ENCODE measurements at places on chromosomes 13 and 19.

DNA sequence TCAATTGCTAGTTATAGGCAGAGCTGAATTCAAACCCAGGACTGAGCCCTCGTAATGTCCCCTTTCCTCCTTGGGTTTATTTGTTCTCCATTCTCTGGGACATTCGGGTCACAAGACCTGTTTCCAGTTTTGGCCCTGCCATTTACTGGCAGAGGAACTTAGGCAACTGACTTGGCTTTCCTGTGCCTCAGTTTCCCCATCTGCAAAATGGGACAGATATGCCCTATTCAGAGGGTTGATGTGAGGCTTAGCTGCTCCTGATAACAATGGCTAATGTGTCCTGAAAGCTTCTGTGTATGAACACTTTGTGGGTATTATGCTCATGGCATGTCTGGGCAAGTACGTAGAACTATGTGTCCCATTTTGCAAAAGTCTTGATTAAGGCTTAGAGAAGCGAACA, 996 bp downstream of the ZNF524 start:
- DNase-seq, result no peak

GRCh38 chr13:80199585-80200292, 141.2 kb downstream of the SPRY2 start:
- DNase-seq, result no peak

- no peak for DNase-seq
Observed at GRCh38 chr13:62046512-62046911, 630.9 kb upstream of the PCDH20 start.

DNA sequence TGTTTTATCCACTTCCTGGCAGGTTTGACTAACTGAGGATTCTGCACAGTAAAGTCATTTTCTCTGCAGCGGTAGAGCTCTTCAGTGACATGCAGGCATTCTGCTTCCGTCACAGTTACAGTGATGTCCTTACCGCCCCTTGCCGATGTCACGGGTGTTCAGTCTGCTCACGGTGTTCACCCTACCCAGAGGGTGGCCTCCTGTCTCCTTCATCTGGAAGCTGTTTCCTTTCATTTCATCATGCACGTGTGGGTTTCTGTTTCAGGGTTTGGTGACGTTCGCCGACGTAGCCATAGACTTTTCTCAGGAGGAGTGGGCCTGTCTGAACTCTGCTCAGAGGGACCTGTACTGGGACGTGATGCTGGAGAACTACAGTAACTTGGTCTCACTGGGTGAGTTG, 33.4 kb downstream of the ZNF331 start:
- no peak for DNase-seq

GRCh38 chr13:103876571-103876970, 810.4 kb upstream of the SLC10A2 start:
- no peak for DNase-seq

DNA sequence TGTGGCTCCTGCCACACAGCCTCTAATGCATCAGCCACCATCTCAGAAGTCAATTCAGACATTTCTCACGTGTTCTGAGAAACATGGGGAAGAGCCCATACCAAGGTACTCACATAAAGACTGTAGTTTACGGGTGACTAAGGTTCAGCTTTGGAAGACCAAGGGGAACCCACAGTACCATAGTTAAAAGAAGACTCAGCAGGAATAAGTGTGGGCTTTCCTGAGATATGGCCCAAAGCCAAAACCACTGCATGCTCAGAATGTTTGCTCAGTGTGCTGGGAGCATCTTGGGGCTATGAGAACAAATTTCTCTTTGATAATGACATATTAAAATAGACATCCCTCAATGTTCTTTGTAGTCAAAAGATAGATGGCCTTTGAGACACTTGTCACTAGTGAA, 283.8 kb downstream of the DCT start:
- DNase-seq, result no peak

GRCh38 chr13:46743191-46743590, 53.8 kb downstream of the ESD start:
- no peak for DNase-seq

DNA sequence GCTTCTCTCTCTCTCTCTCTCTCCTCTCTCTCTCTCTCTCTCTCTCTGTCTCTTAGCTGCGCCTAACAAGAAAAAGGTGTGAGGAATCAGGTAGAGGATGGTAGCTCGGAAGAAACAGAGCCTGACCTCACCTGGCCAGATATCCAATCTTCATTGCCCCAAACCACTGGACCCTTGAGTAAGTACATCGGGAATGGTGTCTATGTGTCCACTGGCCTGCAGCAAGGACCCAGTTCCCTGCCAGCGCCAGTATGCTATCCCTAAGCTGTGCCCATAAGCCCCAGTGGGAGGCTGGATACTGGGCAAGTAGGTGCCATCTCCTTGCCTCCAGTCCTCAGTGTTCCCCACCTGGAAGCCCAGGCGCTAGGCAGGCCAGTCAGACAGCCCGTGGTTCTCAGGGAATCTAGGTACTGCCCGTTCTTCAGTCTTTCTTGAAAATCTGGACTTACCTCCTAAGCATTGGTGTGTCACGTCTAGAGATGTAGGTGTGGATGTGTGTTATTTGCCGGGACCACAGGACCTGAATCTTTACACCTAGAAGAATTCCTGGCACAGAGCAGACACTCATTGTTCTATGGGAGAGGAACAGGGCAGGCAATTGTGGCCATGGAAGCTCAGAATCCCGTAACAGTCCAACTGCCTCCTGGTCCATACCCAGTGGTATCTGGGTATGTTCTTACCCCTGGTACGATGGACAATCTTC, 7.3 kb downstream of the URAD start:
- no peak for DNase-seq

DNA sequence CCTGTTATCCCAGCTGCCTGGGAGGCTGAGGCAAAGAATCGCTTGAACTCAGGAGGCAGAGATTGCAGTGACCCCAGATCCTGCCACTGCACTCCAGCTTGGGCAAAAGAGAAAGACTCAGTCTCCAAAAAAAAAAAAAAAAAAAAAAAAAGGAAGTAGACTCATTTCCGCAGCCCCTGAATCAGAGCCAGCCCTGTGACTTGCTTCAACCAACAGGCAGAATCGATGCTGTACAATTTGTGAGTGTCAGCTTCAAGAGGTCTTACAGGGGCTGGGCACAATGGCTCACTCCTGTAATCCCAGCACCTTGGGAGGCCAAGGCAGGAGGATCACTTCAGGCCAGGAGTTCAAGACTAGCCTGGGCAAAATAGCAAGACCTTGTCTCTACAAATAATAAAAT, 12.8 kb downstream of the ANKRD27 start:
- no peak for DNase-seq

DNA sequence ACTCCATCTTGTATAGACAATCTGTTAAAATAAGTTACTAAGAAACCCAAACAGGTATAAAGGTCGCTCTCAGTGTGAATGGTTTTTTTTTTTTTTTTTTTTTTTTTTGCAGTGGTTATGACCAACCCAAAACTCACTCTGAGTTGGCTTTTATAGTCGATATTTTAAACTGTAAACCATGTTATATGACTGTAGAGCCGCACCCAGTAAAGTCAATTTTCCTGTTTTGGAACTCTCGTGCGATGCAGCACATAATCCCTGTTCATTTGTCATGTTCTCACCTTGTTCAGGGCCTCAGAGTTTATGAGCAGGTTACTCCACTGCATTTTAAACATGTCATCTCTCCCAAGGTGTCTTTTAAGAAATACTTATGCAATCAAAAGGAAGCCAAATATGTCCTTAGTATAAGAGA, 112.5 kb downstream of the KLF5 start:
- DNase-seq, result no peak

All from stimulated activated CD8-positive, alpha-beta memory T cell treated with anti-CD3 and anti-CD28 coated beads, Interleukin-2, amount 100 ng/mL, for 1 hour (primary cell).